ENCODE measurements at places on chromosomes 12 and 14.

- no peak for DNase-seq
Measured at GRCh38 chr12:131923260-131923659, 5.8 kb upstream of the PUS1 start.

DNA sequence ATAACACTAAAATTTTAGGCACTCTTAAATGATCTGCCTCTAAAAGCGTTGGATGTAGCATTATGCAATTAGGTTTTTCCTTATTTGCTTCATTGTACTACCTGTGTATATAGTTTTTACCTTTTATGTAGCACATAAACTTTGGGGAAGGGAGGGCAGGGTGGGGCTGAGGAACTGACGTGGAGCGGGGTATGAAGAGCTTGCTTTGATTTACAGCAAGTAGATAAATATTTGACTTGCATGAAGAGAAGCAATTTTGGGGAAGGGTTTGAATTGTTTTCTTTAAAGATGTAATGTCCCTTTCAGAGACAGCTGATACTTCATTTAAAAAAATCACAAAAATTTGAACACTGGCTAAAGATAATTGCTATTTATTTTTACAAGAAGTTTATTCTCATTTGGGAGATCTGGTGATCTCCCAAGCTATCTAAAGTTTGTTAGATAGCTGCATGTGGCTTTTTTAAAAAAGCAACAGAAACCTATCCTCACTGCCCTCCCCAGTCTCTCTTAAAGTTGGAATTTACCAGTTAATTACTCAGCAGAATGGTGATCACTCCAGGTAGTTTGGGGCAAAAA, 4.1 kb downstream of the CDKN1B start:
- DNase-seq, result no peak

DNA sequence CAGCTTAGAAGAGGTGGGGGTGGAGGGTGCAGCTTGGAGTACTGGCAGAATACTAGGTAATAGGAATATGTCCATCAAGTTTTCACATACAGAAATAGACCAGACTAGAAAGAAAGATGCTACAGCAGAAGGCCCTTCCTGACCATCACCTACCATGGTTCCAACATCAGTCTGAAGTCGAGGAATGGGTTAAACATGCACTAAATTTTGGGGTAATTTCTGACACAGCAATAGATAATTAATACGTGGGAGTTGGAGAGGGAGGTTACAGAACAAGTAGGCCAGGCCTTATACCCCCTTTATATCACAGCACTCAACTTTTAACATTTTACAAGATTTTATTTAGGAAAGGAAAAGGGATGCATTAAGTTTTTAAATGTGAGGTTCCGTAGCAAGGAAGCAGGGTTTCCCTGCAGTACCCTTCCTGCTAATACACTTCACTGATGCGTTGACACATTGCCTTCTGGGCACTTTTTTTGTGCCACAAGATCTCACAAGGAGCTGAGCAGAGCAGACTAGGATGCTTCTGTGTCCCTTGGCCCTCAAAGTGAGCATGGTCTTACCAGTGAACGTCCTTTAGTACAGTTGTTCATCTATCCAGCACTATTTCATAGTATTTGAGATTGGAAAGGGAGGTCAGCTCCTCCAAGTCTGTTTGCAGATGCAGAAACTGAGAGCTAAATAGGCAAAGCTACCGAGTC, 50.8 kb downstream of the EID3 start:
- no peak for DNase-seq

- no peak for DNase-seq
Measured at GRCh38 chr14:51208982-51209381, 31.1 kb upstream of the TMX1 start.

DNA sequence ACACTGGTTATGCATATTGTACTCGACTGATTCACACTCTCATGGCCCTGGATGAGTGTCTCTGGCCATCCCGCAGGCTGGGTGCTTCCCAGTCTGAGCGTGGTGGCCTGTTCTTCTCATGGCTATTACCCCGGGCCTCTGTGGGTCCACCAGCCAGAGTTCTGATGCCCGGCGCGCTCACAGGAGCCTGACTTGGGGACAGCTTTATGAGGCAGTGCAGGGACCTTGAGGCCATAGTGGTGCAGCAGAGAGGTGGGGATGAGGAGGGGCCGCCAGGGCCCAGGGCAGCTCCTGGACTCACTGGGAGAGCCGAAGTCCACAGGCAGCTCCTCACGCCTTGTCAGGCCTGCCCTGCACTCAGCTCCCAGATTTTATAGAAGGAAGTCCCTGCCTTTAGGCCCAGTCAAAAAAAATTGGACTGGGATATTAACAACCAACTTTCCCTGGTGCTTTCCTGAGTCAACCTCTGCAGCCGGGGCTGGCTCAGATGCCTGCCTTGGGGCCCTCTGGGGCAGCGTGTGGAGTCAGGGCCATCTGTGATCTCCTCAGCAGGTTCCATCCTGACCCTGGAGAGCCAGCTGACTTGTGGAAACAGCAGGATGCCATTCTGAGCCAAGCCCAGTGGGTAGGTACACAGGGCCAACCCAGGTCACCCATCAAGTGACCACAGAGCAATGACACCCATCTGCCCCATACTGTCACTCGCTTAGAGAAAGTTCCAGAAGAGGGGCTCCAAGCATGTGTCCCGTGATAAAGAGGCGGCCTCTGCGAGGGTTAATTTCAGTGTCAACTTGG, 89.4 kb upstream of the DIO3 start:
- no peak for DNase-seq

GRCh38 chr12:15996948-15997347, 85.8 kb downstream of the DERA start:
- no peak for DNase-seq

DNA sequence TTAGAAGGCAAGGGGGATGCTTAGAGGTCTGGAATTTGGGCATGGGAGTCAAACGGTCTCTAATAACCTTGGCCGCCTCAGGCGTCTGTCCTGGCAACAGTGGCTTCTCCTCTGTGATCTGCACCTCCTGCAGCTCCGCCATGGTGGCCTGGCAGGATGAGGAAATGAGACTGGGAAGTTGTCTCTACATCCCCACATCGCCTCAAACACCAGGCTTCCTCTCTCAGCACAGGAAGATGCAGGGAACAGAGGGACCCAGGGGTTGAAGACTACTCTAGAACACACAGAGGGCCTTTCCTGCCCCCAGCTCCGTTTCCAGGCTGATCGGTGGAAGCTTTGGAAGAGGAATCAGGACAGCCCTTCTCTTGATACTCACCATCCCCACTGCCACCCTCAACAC, 1.7 kb downstream of the NDRG2 start:
- no peak for DNase-seq

- no peak for DNase-seq
Measured at GRCh38 chr12:44509471-44509870, 366.6 kb downstream of the NELL2 start.

- DNase-seq, result no peak
Measured at GRCh38 chr12:44331269-44331668, 495.4 kb downstream of the TMEM117 start.

GRCh38 chr12:49129332-49130150, 1.7 kb downstream of the TUBA1B start:
- no peak for DNase-seq

DNA sequence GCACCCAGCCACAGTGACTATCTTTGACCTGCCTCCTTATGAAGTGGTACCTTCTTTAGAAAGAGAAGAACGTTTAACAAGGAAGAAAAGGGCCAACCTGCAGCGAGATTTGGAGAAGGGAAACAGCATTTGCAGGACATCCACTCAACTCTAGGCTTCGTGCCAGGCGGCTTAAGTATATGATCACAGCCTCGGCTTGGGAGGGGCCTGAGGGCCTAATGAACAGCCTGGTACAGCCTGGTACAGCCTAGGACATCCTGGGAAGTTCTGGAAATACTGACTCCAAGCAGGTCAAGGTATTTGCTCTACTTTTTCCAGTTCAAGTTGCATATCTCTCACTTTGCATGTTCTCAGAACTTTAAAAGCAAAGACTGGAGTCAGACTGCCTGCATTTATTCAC, 16.1 kb downstream of the HCAR2 start:
- peak; percentile 20 for DNase-seq

- no peak for DNase-seq
Measured at GRCh38 chr12:68276402-68276930, 23.1 kb upstream of the IL22 start.

GRCh38 chr12:12387501-12387900, 30.6 kb downstream of the BORCS5 start:
- DNase-seq, result no peak

DNA sequence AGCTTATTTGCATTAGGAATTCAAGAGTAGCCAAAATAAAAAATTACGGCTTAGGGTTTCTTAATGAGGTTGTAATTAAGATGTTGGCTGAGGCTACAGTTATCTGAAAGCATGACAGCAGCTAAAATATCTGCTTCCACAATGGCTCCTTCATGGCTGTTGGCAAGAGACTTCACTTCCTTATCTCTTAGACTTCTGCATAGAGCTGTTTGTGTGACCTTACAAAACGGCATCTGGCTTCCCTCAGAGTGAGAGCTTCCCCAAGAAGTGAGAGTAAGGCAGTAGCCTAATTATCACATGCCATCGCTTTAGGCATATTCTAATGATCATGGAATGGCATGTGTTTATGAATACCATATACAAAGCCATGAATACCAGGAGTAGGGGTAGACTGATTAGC, 57.6 kb downstream of the CCDC59 start:
- DNase-seq, result no peak

DNA sequence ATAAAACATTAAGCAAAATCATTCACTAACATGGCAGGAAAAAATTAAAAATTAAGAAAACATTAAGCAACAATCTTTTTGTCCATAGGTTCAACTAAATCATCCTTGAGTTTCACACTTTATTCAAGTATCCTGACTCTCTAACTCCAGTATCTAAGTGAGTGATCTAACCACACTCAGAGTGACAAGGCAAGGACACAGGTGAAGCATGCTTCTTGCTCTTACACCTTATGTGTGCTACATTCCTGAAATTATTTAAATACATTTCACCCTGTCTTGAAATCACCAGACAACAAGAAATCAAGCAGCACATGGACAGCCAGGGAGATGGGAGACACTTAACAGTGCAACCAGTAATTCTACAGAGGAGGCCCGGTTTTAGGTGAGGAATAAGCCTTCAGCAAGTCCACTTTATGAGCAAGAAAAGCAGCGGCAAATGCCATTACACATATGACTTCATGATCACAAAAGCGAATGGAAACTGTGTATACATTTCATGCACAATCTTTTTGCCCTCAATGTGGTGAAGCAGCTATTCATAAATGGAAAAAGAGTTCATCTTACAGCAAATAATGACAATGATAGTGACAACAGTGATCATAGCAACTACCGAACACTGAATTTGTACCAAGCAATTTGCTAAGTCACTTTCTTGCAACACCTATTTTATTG, 37.4 kb downstream of the PHLDA1 start:
- DNase-seq, result no peak

GRCh38 chr12:124761871-124762270, 101.8 kb downstream of the SCARB1 start:
- peak; percentile 51 for DNase-seq

GRCh38 chr12:121925358-121925695, 6.9 kb downstream of the CFAP251 start:
- DNase-seq, result no peak

DNA sequence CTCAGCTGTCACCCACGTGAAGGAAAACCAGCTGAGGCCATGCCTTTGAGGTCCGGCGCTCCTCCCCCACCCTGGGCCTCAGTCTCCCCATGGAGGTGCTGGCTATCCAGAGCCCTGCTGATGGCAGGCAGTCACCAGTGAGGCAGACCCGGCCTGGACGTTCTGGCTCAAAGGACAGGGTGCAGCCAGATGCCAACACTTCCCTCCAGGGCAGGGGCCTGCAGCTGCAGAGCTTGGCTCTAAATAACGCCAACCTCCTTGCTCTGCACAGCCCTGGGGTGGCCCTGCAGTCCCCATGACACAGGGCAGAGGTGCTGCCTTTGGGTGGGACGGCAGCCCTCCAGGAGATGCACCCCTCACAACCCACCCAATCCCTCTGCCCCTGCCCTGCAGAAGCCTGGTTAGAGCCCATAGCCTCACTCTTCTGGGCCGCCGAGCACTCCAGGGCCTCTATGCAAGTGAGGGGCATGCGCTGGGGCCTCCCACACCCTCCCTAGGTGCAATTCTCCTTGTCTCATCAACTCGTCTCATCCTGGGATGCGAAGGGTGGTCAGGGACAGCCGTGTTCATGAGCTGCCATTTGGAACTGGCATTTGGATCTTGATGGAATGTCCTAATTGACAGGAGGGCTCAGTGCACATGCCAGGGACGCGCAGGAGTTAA, 30.4 kb downstream of the CCDC85C start:
- DNase-seq, result no peak

DNA sequence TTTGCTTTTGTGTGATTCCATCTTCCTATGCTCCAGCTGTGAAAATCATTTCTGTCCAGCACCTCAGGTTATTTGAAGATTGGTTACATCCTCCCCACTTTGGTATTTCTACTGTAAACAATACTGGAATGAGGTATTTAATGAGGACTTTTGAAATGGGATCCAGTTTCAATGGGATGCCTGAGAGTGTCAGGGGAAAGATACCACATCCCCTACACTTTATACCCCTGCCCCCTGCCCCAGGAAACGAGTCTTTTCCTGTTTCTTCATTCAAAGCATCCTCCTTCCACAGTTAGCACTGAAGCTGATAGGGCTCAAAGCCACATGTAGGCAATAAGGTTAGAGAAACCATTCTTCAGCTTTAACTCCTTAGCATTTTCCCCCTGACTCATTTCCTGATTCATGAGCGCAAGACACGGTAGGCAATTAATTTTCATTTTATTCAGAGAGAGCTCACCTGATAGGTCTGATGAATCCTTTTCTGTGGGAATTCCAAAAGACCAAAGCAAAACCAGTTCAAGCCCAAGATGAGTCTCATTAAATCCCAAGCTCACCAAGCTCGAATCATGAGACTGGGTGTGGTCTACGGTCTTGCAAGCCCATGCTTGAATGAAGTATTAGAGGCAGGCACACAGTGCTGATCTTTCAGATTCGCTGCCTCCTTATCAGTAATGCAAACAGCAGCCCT, 143.6 kb upstream of the CRY1 start:
- no peak for DNase-seq

- no peak for DNase-seq
Measured at GRCh38 chr12:62250671-62251608, 9.3 kb upstream of the USP15 start.

- DNase-seq, result no peak
Measured at GRCh38 chr12:52942066-52942900, 6.6 kb upstream of the KRT18 start.

GRCh38 chr12:8609061-8609570, 3.5 kb downstream of the AICDA start:
- DNase-seq, result peak; percentile 39

GRCh38 chr12:118188690-118189371, 52.9 kb downstream of the PEBP1 start:
- no peak for DNase-seq

GRCh38 chr14:31944256-31945073, 132.6 kb upstream of the ARHGAP5 start:
- DNase-seq, result peak; percentile 52

DNA sequence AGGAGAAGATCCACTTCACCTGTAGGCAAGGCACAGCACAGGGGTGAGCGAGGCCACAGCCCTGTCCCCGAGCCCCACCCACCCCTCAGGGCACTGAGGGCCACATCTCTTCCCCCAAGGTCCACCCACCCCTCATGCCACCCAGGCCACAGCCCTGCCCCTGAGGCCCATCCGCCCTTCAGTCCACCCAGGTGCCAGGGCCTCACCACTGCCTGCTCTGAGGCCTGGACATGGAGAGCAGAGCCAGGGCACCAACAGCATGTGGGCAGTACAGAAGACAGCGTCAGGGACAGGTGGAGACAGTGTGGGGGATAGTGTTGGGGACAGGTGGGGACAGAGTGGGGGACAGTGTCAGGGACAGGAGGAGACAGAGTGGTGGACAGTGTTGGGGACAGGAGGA, 138.3 kb downstream of the TMEM121 start:
- no peak for DNase-seq

GRCh38 chr14:22448035-22448904, 140.8 kb downstream of the DAD1 start:
- no peak for DNase-seq

GRCh38 chr14:35708062-35708461, 101.0 kb downstream of the RALGAPA1 start:
- DNase-seq, result no peak
